GM12891 (cell line): ENCODE measurements at places on chromosomes 2 and 18.
A peak's percentile ranks its signal among the peaks of the same experiment; 100 is the strongest.

DNA sequence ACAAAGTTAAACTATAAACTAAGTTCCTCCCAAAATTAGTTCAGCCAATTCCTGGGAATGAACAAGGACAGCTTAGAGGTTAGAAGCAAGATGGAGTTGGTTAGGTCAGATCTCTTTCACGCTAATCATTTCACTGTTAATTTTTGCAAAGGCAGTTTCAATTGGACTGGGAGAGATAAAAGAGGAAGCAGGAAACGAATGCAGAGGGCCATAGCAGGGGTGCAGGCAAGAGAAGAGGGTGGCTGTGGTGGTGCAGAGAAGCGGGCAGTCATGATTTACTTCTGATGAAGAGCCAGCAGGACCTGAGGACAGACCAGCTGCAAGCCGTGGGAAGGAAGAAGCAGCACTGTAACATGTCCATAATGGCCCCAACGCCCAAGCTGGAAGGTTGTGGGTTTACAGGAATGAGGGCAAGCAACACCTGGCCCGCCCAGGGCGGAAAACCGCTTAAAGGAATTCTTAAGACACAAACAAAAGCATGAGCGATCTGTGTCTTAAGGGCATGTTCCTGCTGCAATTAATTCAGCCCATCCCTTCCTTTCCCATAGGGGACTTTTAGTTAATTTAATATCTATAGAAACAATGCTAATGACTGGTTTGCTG is 4.1 kb upstream of the RMP24 start:
- DNase-seq: no peak

DNA sequence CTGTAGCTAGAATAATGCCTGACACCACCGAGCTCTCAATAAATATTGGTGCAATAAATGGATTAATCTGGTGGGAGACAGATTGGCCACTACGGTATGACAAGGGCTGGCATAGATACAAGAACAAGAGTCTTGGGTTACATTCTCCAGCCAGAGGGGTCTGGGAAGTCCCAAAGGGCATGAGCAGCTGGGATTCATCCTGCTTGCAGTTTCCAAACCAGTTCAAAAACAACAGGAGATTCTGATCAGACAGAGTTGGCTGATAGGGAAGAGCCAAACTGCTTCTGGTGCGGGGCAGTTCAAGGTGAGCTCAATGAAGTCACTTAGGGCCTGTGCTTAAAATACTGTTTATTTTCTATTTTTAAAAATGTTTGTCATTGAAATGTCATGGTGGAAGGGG is 266.9 kb downstream of the TNS1 start:
- no peak for DNase-seq

DNA sequence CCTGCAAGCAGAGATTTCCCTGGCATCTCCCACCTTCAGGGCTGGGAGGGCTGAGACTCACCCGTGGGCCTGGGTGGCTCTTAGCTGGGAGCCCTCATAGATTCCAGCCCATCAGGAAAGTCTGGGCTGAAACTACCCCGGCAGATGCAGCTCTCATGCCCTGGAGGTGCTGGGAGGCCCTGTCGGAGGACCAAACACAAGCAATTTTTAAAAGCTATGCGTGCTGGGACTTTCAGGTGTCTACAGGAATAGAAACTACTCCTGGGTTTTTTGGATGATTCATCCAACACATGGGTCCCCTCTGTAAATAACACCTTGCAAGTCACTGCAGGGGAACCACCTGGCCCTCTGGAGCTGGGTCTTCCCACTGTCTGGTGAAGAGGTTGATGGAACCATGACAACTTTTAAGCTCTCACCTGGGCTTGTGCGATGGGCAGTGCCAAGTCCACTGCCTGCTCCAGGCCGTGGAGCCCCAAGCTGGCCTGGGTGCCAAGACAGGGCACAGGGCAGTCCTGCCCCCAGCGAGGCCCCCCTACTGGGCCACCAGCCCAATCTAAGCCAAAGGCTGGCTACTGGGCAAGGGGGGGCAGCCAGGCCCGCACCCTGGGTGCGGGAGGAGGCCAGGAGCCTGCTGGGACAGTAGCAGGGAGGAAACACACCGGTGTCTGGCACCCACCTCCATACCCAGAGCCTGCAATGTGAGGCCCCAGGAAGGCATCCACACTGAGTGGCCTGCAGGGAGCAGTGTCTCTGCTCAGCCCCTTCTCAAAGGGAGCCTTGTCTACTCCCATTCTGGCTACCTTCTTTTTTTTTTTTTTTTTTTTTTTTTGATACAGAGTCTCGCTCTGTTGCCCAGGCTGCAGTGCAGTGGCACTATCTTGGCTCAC is 1.1 kb upstream of the GPR55 start:
- no peak for DNase-seq

- no peak for DNase-seq
Measured at GRCh38 chr18:41113885-41114482, 841.0 kb upstream of the PIK3C3 start.

GRCh38 chr18:58572181-58572580 is 56.7 kb downstream of the ALPK2 start:
- DNase-seq: no peak

GRCh38 chr2:98394595-98395153 is 48.4 kb downstream of the CNGA3 start:
- no peak for DNase-seq

DNA sequence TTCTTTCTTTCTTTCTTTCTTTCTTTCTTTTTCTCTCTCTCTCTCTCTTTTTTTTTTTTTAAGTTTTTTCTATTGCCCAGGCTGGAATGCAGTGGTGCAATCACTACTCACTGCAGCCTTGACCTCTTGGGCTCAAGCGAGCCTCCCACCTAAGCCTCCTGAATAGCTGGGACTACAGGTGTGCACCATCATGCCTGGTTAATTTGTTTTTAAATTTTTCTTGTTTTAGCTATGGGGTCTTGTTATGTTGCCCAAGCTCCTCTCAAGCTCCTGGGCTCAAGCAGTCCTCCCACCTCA is 19.4 kb upstream of the CCDC88A start:
- DNase-seq: no peak

DNA sequence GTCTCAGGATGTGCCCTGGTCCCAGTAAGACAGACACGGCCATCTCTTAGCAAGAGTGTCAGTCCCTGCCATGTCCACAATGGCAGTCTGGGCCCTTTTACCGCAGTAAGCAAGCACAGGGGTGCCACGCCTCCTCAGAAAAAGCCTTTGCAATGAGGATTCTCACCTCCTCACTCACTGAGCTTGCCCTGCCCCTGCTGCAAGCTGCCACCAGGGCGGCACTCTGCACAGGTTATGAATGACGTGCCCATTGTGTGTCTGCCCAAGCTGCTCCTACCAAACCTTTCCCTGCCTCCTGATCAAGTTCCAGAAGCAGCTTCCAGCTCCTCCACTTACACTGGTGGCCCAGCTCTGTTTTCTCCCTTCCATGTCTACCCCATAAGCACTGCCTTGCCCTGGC is 23.3 kb downstream of the ERCC3 start:
- no peak for DNase-seq

- no peak for DNase-seq
Measured at GRCh38 chr2:68256093-68256450, 3.7 kb upstream of the PPP3R1 start.

- DNase-seq: no peak
Measured at GRCh38 chr2:205129531-205129930, 552.8 kb upstream of the NRP2 start.

DNA sequence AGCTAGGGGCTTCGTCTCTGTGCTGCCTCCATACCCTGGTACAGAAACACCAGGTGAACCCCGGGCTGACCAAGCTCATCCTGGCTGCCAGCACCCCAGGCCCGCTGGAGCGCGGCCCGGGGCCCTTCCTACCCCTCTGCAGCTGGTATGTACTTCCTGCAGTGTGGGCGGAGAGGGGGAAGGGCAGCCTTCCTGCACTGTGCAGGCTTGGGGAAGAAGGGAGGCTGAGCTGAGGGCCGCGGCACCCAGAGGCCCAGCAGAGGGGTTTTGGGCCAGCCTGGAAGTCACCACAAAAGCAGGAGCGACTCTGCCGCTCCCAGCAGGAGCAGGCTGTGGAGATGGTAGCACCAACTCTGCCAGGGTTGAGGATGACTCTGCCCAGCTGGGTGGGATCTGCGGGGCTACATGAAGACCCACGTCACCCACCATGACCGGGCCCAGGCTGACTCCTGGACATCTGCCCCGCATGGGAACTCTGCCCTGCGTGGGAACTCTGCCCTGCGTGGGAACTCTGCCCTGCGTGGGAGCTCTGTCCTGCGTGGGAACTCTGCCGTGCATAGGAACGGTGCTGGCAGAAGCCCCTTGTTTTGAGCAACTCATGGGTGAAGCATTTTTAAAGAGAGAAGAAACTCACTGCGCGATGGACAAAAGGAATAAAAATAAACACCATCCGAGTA is 273.3 kb downstream of the NDUFA10 start:
- no peak for DNase-seq

DNA sequence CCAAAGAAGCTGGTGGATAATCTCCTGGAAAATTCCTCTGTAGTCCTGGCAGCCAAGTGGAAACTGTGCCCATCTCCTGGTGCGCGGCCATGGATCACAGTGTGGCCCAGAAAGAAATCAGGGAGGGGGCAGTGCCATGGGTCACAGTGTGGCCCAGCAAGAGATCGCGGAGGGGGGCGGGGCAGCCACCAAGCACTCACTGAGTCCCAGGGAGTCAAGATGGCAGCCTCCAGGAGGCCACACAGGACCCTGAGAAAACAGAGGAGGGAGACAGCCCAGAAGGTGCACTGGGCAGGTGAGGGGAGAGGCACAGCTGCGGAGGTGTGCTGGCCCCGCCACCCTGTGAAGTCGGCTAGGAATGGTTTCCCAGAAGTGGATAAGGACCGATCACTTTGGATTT is 8.1 kb upstream of the ATP6V1B1 start:
- no peak for DNase-seq

DNA sequence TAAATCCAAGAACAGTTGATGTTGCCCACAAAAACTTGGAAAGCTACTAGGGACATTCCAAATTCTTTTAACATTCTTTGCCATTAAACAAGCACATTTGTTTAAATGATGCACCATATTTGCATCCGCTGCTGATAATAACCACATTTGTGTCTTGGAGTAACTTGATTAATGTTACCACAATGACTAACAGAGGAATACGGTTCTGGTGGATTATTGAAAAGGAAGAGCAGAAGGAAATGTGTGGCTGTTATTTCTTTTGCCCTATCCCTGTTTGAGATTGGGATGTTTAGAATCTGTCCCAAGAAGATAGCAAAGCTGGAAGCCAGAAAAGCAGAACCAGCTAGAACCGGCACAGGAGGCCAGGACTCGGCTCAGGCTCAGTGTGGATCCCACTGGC is 39.2 kb upstream of the RASGRP3 start:
- DNase-seq: no peak

- no peak for DNase-seq
Measured at GRCh38 chr2:46193855-46194254, 103.4 kb upstream of the EPAS1 start.

GRCh38 chr18:80154293-80154692 is 45.2 kb downstream of the ADNP2 start:
- DNase-seq: no peak

GRCh38 chr2:118990757-118991545 is 49.0 kb downstream of the MARCO start:
- DNase-seq: no peak

- no peak for DNase-seq
Measured at GRCh38 chr18:44568342-44568741, 112.3 kb upstream of the SETBP1 start.

GRCh38 chr18:6221602-6222014 is 193.1 kb downstream of the L3MBTL4 start:
- no peak for DNase-seq

DNA sequence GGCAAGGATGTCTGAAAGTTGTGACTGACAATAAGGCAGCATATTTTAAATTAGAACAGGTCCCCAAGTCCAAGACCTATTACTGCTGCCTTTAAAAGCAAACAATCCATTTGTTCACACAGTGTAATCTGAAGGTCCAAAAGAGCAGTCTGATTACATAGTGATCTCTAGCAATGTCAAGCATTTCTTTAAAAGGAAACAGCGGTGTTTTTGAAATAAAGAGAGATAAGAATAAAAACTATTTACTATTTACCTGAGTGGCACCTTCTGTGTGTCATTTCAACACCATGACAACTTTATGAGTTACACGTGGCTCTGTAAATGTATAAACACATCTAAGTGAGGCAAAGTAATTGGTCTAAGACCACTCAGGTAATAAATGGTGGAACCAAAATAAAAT is 1009.9 kb upstream of the CNTNAP5 start:
- DNase-seq: no peak

DNA sequence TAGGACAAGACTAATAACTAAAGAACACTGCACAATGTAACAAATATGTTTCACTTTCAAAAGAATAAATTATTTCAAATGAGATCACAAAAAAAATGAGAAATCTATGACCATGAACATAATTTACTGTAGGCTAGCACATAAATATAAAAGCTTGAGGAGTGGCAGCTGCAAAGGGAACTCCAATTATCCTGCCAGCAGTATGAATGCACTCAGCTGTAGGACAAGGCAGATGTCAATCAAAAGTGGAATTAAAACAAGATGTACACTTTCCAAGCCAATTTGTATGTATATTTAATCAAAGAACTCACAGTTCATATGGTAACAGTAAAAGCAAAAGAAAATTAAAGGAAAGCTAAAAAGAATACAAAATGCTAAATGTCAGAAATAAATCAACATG is 76.6 kb upstream of the NCKAP5 start:
- DNase-seq: no peak

- no peak for DNase-seq
Measured at GRCh38 chr18:46636040-46636630, 20.9 kb downstream of the LOXHD1 start.

GRCh38 chr2:146532009-146532408 is 1312.8 kb upstream of the ACVR2A start:
- DNase-seq: no peak

- peak; percentile 70 for DNase-seq
Measured at GRCh38 chr2:9139491-9140443, 66.8 kb upstream of the ASAP2 start.

- no peak for DNase-seq
Measured at GRCh38 chr2:43041661-43042360, 184.6 kb downstream of the ZFP36L2 start.

- DNase-seq: no peak
Measured at GRCh38 chr18:34857320-34857719, 147.2 kb downstream of the DTNA start.

GRCh38 chr2:19356545-19357401 is 1.6 kb downstream of the OSR1 start:
- DNase-seq: no peak
